ENCODE measurements at places on chromosomes 3 and 15.

DNA sequence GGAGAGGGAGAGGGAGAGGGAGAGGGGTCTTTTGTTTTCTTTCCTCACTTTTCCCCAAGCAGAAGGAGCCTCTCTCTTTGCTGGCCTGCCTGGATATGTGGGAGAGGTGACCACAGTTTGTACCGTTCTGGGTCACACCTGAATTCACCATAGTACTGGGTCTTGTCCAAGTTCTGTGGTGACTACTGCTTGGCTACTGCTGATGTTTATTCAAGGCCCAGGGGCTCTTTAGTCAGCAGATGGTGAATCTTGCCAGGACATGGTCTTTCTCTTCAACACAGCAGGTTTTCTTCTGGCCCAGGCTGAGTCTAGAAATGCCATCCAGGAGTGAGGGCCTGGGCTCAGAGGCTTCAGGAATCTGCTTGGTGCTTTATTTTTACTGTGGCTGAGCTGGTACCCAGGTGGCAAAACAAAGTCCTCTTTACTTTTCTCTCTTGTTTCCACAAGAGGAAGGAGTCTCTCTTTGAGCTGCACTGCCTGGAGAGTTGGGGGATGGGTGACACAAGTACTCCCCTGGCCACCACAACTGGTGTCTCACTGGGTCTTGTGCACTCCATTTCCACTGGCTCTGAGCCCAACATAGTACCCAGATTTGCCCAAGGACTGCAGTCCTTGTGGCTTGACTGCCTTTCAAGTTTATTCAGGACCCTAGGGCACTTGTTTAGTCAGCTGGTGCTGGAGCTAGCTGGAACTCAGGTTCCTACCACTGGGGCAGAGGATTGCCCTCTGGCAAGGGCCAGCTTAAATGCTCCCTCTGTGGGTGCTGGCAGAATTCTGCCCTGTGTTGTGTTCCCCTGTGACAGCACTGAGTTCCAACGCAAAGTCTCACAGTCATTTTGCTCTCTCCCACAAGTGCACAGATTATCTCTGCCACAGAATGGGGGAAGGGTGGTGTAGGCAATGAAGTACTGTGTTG, 16.8 kb upstream of the CCNDBP1 start:
- no peak for DNase-seq

DNA sequence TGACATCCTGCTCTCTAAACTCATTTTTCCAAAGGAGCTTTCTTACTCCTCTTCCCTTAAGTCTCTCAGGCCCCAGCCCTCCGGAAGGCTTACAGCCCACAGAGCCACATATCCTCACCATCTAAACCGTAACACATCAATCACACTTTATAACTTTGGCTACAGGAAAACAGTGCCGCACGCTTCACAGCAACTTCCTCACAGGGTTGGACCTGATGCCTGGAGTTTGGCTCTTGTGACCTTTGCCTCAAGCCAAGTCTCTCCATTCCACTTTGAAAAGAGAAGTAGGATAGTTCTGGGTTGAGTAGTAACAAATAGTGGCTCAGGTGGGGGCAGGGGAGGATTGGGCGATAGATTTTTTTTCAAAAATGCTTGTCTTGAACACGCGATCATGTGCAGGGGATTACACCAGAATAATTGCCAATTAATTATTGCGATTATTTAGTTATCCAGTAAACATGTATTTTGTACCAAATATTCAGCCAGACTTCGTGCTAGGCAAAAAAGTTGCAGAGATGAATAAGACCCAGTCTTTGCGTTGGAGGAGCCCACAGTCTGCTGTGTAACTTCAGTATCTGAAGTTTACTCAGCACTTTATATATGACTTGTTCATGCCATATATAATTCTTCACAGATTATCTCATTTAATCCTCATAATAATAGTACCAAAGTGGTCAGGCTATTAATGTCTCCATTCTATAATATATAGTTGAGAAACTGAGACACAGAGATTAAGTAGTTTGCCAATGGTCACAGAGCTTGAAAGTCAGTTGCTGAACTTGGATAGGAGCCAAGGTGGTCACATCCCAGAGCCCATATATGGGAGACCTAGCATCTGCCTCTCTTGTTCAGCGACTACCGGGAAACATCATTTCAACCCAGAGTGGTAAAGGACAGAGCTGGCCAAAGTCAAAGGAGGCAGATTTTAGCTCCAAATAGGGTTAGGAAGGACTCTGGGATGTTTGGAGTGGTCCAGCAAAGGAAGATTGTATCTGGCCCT, 2.4 kb upstream of the ETV5 start:
- no peak for DNase-seq

DNA sequence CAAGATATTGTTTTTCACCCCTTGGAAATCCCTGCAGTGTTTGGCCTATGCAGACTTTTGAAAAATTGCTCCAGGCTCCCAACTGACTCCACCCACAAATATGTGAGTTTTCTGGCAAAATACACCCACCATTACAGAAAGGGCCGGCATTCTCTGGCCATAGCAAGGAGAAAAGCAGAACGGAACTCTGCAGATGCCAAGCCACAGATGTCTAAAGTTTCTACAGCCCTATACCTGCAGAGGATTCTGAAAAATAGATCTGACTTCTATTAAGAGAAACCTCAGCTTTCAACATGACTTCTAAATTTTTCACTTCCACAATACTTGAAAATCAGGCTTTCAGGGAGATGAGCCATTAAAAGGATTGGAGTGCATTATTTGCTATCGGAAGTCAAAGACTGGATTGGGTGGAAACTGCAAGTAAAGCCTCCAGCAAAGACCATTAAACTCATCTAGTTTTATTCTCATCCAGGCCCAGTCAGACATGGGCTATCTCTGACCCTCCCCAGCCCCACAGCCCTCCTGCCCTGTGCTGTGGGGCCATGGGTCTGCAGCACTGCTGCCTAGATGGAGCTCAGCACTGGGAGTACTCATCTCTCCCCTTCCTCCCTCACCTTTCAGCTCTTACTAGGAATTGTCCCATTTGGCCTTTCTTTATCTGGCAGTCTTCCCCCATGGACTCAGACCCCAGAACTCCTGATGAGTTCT, 243.1 kb upstream of the GOLGA6L4 start:
- DNase-seq: no peak

GRCh38 chr3:187274977-187275338, 16.6 kb downstream of the MASP1 start:
- DNase-seq: no peak

DNA sequence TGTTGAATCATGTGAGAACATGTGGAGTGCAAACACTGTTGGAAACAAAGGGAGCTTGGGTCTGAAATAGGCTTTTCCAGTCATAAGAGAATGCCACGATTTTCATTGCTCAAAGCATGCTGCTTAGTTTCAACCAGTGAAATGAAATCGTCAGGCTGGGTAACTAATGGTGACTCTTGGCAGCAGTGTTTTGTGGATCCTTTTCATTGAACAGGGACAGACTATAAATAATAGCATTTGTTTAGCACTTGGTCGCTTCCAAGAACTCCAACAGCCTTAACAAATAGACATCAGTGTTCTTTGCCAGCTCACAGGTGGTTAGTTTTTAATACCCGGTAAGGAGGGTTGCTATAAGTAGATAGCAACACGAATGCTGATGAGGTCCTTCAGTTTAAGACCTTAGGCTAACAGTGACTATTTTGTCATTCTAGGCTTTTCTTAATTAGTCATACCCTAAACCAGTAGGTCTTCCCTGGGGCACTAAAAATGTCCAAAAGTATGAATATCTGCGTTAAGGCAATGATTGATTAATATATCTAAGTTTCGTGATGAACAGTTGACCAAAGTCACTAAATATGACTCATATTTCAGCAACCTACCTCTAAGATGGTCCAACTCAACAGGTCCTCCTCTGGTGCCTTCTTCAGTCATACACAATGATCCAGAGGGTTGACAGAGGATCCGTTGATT, 15.8 kb downstream of the TP63 start:
- DNase-seq: no peak
